ENCODE measurements at places on chromosomes 7 and 10.

DNA sequence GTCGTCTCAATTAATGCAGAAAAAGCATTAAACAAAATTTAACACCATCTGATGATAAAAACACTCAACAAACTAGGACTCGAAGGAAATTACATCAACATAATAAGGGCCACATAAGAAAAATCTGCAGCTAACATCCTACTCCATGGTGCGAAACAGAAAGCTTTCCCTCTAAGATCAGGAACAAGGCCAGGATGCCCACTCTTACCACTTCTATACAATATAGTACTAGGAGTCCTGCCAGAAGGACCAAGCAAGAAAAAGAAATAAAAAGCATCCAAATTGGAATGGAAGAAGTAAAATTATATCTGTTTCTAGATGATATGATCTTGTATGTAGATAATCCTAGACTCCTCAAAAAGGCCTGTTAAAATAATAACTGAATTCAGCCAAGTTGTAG is 143.8 kb upstream of the GPR22 start:
- DNase-seq: no peak

GRCh38 chr7:81416659-81417058 is 353.2 kb downstream of the HGF start:
- DNase-seq: no peak

GRCh38 chr7:28091190-28091589 is 89.4 kb downstream of the JAZF1 start:
- no peak for DNase-seq

GRCh38 chr7:16241017-16241416 is 180.3 kb downstream of the CRPPA start:
- no peak for DNase-seq

DNA sequence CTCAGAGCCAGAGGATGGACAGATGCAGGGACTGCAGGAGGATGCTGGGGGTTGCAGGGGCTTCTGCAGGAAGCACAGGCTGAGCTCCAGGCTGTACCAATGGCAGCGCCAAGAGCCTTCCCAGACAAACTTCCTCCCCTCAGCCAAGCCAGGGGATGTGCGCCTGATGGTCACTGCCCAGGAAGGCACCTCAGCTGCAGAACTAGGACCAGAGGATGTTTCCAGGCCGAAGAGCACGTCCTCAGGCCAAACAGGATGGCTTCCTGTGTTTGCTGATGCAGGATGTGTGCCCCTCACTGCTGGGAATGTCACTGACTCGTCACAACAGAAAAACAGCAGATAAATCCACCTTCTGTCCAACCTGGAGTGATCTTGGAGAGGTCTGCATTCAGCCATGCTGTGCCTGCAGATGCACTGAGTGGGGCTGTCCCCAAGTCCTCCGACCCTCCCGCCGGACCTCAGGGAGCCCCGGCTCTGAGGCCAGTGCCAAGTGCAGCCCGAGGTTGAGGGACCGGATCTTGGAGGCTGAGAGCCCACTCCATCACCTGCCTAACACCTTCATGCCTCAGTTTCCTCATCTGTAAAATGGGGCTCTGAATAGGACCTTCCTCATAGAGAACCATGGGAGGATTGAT is 152.5 kb upstream of the CHST15 start:
- no peak for DNase-seq

DNA sequence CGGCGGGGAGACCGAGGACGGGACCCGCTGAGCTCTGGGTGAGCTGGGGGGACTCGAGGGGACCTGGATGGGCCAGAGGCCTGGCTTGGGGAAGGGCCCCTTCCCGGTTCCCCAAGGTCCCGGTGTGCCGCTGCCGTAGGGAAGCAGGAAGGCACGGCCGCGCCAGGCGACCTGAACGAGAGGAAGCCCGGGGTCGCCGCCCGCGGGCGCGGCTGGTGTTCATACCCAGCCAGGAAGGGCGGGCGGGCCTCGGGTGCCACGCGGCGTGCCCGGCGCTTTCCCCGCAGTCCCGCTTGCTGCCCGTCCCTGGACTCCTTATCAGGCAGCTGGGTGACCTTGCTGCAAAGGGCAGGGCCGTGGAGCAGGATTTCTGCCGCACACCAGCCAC is 38.0 kb downstream of the ZNF777 start:
- no peak for DNase-seq
